ENCODE measurements at places on chromosomes 13 and 19.

DNA sequence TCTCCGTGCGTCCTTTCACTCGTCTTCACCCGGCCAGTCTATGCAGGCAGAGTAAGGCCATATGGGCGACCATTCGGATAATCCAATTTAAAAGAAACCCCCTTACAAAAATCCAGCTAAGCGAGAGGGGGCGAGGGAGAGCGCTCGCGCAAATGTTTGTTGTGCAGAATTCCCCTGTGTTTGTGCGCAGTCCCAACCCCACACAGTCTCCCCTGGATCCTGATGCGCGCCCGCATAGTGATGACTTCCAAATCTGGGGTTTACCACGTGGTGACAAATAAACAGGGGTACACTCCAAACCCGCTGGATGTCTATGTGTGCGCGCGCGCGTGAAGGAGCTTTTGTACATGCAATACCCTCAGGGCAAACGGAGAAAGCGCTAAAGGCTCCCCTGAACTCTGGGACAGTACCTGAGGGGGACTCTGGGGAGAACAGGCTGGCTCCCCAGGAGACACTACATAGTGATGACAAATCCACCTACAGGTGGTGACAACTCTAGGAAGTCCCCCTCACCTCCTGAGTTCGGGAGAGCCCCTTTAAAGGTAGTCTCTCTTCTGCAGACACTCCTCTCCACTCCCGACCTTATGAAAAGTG lies 8.5 kb downstream of the SOX21 start:
- no peak for DNase-seq

- DNase-seq: no peak
Observed at GRCh38 chr13:44523146-44524015, 52.7 kb downstream of the TSC22D1 start.

- peak; percentile 25 for DNase-seq
Observed at GRCh38 chr19:18649371-18650020, 12.7 kb downstream of the KLHL26 start.

- DNase-seq: no peak
Observed at GRCh38 chr19:51107406-51108065, 673 bp downstream of the CTU1 start.

GRCh38 chr13:98269386-98269785 lies 92.3 kb upstream of the RNF113B start:
- DNase-seq: no peak

DNA sequence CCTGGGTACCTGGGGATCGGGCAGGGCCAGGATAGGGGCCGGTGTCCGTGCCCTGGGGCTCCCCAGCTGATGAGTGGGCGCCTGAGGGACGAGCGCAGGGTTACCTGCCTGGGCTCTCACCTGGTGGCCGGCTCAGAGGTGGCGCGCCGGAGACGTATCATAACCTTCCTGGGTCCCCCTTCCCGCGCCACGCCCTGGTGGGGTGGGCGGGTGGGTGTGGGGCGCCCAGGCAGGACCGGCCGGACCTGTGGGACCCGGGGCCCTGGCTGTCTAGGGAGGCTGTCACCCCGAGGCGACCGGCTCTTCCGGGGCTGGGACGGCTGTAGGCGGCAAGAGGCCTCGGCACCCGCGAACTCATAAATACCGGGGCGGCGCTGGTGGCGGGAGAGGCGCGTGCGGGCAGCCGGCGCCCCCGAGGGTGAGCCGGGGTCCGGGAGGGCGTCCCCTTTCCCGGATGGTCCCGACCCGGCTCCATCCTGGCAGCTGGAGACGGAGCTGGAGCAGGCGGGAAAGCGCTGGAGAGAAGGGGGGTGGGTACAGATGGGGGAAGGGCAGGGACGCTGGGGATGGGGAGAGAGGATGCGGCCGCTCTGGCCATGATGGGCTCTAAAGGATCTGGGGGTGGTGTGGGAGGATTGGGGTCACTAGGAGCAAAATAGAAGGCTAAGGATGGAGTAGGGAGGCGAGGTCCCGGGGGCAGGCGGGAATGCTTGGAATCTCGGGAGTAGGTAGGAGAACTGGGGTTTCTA lies at the start of gene ACP7:
Gene ACP7, plus strand, starts transcription at position 386 of the 749 bp plus-strand sequence. CDS start 902 bp downstream, outside the sequence.
- DNase-seq: no peak

GRCh38 chr19:52786078-52786463 lies 520 bp downstream of the ZNF600 start:
- DNase-seq: no peak

DNA sequence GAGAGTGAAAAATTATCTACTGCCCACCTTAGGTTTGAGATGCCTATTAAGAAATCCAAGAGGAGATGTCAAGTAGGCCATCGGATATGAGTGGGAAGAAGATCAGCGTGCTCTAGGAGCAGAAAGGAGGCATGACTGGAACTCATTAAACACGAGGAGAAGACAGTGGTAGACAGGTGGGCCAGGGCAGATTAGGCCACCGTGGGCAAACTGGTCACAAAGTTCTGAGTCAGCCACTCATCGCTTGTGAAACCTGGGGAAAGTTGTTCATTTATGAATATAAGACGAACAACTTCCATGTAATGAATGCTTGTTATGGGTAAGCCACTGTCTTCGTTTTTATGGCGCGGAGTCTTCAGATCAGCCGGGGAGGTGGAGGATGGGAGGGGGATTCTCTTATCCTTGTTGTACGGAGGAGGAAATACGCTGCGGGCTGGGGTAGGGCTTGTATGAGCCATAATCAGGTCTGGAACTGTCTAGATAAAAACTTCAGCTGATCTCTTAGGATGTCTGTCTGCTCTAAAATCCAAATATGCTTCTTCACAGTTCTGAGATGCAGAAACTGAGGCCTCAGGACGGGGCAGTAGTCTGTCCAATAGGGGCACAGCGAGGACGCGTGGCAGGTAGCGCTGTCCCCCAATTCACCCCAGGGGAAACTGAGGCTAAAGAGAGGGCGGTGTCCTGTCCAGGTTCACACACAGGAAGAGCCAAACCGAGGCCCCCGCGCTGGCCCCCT lies 1.1 kb upstream of the ZNF444 start:
- DNase-seq: peak; percentile 60

- DNase-seq: no peak
Observed at GRCh38 chr19:40607311-40608239, 6.4 kb downstream of the LTBP4 start.

DNA sequence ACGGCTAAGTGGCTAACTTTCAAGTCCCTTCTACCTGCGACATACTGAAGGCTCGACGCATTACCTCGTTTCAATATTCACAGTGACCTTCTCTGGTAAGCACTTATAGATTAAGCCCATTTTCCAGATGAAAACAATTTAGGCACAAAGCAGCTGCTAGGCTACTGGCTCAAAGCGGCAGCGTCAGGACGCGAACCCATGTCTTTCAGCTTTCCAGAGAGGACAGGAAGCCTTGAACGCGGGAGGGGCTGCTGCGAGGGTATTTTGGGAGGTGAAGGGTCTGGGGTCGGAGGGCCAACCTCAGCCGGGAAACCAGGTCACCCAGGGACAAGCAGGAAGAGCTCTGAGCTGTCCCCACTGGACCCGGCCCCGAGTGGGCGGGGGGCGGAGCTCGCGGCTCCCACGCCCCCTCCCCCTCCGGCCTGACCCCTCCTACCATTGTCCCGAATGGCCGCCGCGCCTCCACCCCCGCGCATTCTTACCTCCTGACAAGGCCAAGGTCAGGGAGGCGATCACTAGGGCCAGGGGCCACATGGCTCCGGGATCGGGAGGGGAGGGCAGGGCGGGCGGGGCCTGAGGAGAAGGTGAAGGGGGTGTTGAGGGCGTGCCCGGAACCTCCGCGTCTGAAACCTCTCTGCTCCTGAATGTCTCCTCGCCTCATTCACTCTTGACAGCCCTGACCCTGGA lies at the start of gene KLK13:
Gene KLK13, minus strand, starts transcription at position 559 of the 687 bp plus-strand sequence. Its CDS starts 25 bp downstream, at position 534.
- no peak for DNase-seq

DNA sequence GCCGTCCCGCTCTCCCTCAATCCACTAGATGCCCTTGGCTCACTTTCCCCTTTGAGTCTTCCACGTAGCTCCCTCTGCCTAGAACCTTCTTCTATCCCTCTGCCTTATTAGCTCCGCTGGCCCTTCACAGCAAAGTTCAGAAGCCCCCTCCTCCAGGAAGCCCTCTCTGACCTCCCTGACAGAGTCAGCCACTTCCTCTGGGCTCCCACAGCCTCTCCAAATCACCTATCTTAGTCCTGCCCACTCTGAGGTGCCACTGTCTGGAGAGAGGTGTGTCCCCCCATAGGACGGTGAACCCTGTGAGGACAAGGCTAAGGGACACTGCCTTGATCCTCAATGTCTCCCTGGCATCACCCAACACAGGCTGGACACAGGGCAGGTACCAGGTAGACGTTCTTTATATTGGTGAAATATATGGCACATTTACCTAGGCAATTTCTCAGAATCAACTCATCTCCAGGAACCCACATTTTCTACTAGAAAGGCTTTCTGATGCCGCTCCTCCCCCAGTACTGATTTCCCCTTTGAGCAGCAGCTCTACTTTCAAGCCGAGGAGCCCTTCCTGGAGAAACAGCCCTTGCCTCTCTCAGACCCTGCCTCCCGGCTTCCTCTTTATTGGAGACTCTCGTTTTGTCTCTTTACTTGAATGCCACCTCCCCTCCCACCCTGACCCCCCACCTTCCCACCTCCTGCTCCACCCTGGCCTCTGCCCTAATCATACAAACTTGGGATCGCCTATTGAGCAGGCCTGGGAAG lies 3.4 kb upstream of the TGFB1 start:
- peak; percentile 47 for DNase-seq
